Activated T-helper 2 cell treated with anti-CD3 and anti-CD28 coated beads, Interferon-gamma antibody, Interleukin-2, Interleukin-4, amounts not matched to agents 10 μg/mL and 5 μg/mL and 100 μg/mL, durations not matched to agents 14 hours and 24 hours and 36 hours (primary cell): ENCODE measurements at places on chromosomes 1 and 21. TPM values are rescaled to one million over a fixed set of nuclear protein-coding genes. Genes with fewer than 3 reads are reported as not detected.

The SRSF4 gene
- 145 TPM in 2 replicates for total RNA-seq

GRCh38 chr1:117695796-117696490 lies 90.1 kb downstream of the TENT5C start:
- DNase-seq: no peak

The ZC3H11A gene
- 82.8 and 86.6 TPM in 2 replicates for total RNA-seq

- DNase-seq: no peak
These were observed 99.2 kb downstream of the LHX8 start for GRCh38 chr1:75233302-75233929.

- DNase-seq: no peak
These were observed 6.3 kb upstream of the LAD1 start for GRCh38 chr1:201405484-201405831.

- DNase-seq: no peak
These were observed 11.2 kb downstream of the TMEM9 start for GRCh38 chr1:201142849-201143725.

DNA sequence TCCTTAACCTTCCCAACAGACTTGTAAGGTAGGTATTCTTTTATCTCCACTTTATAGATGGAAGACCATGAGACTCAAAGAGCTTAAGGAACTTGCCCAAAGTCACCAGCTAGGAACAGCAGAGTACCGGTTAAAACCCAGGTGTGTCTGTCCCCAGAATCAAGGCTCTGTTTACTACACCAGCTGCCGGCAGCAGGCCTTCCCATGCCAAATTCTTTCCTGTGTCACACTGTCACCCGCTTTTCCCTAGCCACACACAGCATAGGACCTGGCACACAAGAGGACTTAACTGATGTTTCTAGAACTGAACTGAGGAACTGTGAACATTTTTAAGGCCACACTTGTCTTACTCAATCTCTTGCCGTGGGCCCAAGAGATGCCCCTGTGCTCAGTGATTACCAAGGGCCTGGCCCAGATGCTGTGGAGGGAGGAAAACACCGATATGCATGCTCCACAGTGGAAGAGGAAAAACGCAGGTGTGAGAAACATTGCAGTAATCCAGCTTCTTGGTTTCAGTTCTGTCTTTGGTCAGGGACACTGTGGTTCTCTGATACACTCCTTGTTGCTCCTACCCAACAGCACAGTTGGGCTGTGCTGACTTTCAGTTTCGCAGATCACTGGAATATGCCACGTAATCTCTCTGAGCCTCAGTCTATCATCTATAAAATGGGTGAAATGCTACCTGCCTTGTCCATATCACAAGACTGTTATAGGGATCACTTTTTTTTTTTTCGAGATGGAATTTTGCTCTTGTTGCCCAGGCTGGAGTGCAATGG lies 13.9 kb upstream of the LY9 start:
- peak; percentile 26 for DNase-seq

DNA sequence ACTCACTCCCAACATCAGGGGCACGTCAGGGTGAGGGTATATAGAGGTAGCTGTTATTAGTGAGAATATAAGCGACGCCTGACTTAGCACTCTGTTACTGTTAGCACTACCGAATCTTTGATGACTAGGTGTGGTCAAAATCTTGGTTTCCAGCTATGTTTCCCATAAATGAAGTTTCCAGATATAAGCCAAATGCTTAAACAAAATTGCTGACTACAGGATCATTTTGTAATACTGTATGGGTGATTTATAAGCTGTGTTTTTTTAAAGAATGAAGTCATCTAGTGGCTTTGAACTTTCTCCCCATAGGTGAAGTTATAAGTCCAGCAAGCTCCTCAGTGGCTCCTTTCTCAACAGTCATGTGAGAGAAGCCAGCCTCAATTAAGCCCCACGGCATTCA lies 23.7 kb downstream of the KCNJ15 start:
- no peak for DNase-seq

- no peak for DNase-seq
These were observed 36.1 kb upstream of the TTC22 start for GRCh38 chr1:54837002-54837853.

- DNase-seq: no peak
These were observed 22.7 kb downstream of the PAX7 start for GRCh38 chr1:18653367-18653766.

DNA sequence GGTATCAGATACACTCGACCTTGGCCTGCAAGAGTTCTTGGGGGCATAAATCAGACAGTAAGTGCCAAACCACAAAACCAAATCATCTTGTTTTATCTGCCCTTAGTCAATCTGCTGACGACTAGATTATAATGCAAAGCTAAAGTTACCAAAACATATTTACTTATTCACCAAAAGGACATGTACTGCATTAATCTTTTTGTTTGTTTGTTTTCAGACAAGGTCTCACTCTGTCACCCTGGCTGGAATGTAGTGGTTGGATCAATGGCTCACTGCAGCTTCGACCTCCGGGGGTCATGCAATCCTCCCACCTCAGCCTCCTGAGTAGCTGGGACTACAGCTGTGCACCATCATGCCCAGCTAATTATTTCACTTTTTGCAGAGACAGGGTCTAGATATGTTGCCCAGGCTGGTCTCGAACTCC lies 114.7 kb downstream of the APP start:
- DNase-seq: no peak

- DNase-seq: no peak
These were observed 32.3 kb downstream of the SLC9A1 start for GRCh38 chr1:27122652-27123051.

The SYCP1 gene
- total RNA-seq: not detected in 2 replicates

The SYT11 gene
- 22.3 and 23.3 TPM in 2 replicates for total RNA-seq

GRCh38 chr21:45325206-45326168 lies 37.8 kb upstream of the POFUT2 start:
- no peak for DNase-seq

DNA sequence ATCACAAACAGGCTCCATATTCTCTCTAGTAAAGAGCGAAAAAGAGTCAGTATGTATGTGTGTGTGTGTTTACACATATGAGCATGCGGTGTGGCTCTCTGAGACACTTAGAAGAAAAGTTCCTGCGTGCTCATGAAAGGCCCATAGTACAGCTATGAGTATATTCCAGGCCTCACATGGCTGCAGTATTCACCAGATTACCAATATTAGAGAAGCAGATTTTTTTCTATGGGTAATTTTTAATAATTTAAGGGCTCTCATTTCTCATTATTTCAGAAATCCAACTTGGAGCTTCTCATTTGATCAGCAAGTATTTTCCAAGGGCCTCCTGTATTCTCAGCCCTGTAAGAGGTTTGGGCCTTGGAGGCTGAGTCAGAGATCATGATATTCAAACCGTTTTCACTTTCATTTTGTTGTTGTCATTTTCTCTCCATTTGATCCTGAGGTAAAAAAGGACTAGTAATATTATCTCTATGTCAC lies 232.9 kb upstream of the SGIP1 start:
- peak; percentile 21 for DNase-seq

GRCh38 chr1:205967554-205968335 lies 24.5 kb upstream of the SLC26A9 start:
- DNase-seq: no peak

The SPRR3 gene
- not detected in 2 replicates for total RNA-seq

DNA sequence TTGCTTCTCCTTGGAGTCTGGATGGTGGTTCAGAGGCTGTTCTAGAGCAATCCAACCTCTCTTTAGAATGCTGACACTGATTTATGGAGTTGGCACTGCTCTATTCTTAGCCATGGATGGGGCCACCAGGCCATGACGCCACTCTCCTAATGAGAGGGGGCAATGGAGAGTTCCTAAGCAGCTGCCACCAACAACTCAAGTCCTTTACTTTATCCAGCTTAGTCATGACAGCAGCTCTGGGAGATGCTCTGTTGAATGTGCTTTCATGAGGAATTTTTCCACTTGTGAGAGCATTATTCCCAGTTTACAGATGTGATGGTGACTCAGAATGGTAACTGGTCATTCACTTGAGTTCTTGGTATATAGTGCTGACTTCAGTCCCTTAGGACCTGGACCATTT lies 366.3 kb downstream of the HHAT start:
- DNase-seq: no peak

- DNase-seq: no peak
These were observed 11.9 kb downstream of the MEF2D start for GRCh38 chr1:156488566-156489165.

DNA sequence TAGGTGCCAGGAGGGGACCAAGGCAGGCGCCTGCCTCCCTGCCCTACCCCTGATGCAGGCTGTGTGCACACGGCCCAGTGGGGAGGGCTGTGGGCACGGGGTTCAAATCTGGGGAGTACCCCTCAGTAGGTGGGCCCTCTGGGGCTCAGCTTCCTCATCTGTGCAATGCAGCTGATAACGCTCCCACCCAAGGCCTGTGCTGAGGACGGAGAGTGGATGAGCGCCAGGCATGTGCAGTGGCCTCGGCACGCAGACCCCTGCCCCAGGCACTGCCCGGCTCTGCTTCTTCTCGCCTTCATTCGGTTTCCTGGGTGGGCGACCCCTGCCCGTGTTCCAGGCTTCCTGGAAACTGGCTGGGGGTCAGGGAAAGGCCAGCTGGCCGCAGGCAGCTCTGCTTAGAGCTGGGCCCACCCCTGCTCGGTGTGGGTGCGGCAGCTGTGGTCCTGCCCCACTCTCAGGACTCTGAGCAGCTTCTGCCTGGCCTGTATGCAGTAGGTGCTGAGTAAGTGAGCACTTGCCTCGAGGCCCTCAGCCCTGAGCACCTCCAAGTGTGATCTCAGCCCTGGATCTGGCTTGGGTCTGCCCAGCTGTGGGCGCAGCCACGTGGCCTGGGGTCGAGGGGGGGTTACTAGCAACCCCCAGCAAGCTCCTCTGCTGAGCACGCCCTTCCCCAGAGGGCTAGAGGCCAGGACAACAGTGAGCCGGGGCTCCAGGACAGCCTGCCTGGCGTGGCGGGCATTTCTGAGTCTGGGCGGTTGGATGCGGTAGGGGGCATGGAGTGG lies 11.9 kb upstream of the TNFRSF14 start:
- DNase-seq: no peak

GRCh38 chr1:59025201-59025600 lies 241.4 kb upstream of the JUN start:
- DNase-seq: no peak

The HSD11B1 gene
- 8.2 and 8.6 TPM in 2 replicates for total RNA-seq

DNA sequence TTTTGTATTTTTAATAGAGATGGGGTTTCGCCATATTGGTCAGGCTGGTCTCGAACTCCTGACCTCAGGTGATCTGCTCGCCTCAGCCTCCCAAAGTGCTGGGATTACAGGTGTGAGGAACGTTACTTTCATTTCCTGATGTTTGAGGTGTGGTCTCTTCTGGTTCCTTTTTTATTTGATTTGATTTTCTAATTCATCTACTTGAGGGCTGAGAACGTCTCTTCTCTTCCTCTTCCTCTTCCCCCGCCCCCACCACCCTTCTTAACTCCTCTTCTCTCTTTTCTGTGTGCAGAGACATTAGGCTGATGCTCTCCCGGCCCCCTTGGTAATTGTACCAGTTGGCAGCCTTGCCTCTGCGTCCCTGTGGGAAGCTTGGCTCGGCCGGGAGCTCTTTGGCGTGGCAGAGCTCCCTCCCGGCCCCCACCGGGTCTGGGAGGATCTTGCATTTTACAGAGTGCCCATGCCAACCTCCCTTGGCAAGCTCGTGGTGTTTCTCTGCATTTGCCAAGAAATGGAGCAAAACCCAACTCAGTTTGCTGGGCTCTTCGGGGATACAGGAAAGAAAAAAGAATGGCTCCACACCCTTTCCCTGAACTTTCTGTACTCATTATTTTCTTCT lies 19.9 kb downstream of the CRYAA start:
- no peak for DNase-seq

The ADORA1 gene
- total RNA-seq: not detected in 2 replicates

- DNase-seq: no peak
These were observed 185.0 kb downstream of the PCP4 start for GRCh38 chr21:40052276-40052675.

DNA sequence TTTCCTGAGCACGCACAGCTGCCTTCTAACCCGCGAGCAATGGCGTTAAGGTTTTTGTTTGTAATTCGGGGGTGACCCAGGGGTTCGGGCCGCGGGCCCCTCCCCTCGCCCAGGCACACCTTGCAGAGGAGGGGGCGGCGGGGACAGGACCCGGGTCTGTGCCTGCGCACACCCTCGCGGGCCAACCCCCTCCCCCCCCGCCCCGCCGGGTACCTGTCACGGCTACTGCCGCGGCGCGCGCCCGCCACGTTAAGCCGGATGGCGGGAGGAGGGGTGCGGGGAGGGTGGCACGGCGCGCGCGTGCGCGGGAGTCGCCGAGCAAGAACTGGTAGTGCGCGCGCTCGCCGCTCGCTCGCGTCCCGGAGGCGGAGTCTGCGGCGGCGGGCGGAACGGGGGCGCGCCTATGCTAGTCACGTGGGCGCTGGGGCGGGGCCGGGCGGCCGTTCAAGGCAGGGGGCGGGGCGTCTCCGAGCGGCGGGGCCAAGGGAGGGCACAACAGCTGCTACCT lies at the start of gene TPTE:
Gene TPTE (plus strand): TSS at position 493 of the 508 bp plus-strand sequence. CDS start 17,141 bp downstream, outside the sequence.
- no peak for DNase-seq

GRCh38 chr1:110347182-110347893 lies 8.2 kb downstream of the RBM15 start:
- no peak for DNase-seq

GRCh38 chr1:36349241-36349671 lies 25.8 kb upstream of the EVA1B start:
- no peak for DNase-seq
